ENCODE measurements at places on chromosomes 11 and 22.
A peak's percentile ranks its signal among the peaks of the same experiment; 100 is the strongest.

DNA sequence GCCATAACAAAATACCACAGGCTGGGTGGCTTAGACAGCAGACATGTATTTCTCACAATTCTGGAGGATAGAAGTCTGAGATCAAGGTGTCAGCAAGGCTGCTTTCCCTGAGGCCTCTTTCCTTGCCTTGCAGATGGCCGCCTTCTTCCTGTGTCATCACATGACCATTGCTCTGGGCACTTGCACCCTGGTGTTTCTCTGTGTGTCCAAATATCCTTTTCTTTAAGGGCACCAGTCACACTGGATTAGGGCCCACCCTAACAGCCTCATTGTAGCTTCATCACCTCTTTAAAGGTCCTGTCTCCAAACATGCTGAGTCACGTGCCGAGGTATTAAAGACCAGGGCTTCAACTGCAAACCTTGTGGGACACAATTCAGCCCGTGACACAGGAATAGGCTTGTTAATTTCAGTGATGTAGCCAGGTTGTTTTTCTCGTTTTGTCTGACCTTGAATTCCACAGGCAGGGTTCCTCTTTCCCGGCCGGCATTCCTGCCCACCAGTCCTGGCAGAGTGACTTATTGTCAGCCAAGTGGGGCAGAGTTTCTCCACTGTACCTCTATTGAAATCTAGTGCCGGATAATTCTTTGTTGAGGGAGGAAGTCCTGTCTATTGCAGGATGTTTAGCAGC, 100.1 kb downstream of the KCNQ1OT1 start:
- DNase-seq = no peak

DNA sequence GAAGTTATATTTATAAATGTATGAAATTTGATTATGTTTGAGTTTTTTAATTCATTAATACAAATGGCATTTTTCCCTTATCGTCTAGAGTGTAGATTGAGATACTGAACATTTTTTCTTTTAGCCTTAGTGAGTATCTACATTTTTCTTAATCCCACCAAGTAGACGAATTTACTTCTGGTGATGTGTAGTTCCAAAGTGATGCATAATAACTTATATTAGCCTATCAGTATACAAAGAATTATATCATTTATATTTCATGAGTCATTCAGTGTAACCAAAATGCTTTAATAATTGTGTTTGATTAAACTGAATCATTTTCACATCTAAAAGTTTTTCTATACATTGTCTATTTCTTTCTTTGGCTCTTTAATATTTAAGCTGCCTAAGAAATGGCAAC, 745.6 kb upstream of the LUZP2 start:
- DNase-seq = no peak

- no peak for DNase-seq
These were observed 7.4 kb downstream of the B4GALNT4 start for GRCh38 chr11:376531-377173.

DNA sequence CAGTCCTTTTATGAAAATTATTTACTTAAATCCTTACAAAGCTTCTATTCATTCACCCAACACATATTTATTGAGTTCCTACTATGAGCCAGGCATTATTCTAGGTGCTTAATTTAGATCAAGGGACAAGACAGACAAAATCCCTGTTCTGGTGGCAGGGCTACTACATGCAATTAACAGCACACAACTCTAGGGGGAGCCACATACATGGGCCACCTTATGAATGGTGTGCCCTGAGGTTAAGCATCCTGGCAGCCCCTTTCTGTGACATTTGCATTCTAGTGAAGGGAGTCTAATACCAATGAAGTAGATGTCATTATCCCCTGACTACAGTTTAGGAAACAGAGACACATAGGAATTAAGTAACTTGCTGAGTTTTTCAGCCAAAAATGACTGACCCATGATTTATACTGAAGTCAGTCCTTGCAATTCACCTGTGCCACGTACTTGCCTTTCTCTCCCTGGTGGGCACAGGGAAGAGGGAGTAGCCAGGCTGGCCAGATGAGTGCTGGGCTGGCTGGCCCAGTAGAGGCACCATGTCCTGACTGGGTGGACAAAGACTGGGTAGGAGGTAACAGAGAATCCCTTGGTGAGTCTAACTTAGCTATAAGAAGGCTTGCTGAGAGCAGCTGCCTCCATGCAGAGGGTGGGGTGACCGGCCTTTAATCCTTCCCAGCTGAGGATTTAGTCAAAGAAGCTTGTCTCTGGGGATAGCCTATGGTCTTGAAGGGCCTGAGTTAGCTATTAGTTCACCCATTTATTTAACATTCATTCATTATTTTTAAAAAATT, 52.0 kb upstream of the ELF5 start:
- DNase-seq = no peak

GRCh38 chr11:86805873-86806310, 5.5 kb downstream of the PRSS23 start:
- no peak for DNase-seq

DNA sequence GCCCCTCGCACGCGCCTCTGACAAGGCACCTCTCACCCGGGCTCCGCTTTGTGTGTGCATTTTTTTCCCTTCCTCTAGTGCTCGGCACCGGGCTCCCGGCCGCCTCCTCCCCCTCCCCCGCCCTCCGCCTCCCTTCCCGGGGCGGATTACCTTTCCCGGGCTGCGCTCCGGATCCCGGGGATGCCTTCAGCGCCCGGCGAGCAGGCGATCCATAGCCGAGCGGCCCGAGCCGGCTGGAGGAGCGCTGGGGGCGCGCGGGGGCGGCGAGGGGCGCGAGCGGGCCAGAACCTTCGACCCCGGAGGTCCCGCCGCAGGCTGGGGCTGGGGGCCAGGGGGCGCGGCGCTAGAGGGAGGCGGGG, 282 bp downstream of the MPPED2 start:
- DNase-seq = peak; percentile 42

- DNase-seq = no peak
These were observed 20.9 kb downstream of the TP53AIP1 start for GRCh38 chr11:128921793-128922192.

DNA sequence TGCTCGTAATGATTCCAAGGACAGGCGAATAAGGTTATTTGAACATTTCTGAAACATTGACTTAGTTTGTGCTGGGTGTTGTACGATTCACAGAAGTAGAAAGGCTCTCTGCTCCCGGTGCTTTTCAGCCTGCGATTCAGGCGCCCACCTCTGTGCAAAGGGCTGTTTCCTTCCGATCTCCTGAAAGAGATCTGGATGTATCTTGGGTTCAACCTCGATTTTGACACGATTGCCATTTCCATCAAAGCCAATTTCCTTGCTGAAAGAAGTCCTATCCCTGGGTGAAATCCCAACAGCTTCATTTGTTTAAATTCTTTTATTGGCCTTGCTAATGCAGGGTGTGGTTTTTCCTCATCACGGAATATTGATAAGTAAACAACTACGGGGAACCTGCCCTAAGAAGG, 1.1 kb upstream of the ZC3H12C start:
- DNase-seq = no peak

- no peak for DNase-seq
These were observed 2.7 kb downstream of the RNH1 start for GRCh38 chr11:504053-504993.

DNA sequence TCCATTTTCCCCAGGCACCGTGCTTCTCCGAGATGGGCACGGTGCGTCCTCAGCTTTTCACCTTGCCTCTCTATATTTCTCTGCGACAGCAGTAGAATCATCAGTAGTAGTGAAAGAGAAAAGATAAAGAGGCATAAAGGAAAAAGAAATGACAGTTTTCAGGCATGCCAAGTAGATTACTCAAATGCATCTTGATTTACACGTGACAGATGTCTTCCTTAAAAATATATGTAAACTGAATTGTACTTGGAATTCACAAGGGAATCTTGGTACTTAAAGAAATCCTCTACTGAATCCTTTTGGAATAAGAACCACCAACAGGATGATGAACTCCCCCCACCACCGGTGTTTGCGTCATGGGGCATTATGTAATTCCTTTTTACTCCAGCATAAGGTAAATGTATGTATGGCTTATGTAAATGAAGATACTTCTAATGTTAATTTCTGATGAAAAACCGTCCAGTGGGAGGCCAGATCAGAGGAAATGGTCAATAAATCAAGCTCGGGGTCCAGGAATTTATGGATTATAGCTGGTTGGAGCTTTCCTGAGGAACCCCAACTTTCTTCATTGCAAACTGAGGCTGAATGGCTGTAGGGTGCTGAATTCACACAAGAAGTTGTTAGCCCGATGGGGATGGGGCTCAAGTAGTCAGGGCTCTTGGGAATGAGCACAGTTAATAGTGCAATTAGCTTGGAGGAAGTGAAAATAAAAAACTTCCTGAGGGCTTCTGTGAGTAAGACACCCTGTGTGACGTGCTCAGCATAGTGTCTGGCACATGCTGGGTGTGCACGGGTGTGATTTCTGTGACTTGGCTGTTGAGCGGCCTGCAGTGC, 630.4 kb downstream of the OPCML start:
- DNase-seq = no peak

DNA sequence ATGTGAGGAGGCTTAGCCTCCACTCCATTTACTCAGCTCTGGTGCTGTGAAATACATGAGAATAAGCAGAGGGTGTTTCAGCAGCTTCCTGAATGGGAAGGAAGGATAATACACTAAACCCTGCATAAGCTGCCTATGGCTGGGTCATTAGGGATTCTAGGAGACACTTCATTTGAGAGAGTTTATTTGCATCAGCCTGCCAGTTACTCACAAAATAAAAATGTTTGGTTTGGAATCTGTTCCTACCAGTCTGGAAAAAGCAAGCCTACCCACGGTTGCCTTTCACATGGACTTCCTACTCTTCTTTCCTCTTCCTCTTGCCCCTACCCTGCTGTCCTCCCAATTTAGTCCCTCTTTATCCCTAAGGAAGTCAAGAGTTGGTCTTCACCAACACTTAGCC, 20.5 kb downstream of the SLC1A2 start:
- no peak for DNase-seq

GRCh38 chr11:11981364-11981763, 27.1 kb downstream of the DKK3 start:
- DNase-seq = no peak

- DNase-seq = no peak
These were observed 43.9 kb downstream of the SGSM3 start for GRCh38 chr22:40414311-40414710.

- DNase-seq = no peak
These were observed 13.1 kb downstream of the EEF1G start for GRCh38 chr11:62560566-62561103.

GRCh38 chr11:61361237-61361740, 393 bp downstream of the CYB561A3 start:
- DNase-seq = peak; percentile 20

- DNase-seq = peak; percentile 95
These were observed 103.2 kb downstream of the ZBTB16 start for GRCh38 chr11:114162719-114163123.

Data from putamen (tissue), 1 donor.